ENCODE measurements at places on chromosomes 2 and 18.

- no peak for DNase-seq
Observed at GRCh38 chr2:222038067-222038802, 260.6 kb downstream of the PAX3 start.

GRCh38 chr2:240043279-240043989, 9.9 kb downstream of the OR6B3 start:
- no peak for DNase-seq

DNA sequence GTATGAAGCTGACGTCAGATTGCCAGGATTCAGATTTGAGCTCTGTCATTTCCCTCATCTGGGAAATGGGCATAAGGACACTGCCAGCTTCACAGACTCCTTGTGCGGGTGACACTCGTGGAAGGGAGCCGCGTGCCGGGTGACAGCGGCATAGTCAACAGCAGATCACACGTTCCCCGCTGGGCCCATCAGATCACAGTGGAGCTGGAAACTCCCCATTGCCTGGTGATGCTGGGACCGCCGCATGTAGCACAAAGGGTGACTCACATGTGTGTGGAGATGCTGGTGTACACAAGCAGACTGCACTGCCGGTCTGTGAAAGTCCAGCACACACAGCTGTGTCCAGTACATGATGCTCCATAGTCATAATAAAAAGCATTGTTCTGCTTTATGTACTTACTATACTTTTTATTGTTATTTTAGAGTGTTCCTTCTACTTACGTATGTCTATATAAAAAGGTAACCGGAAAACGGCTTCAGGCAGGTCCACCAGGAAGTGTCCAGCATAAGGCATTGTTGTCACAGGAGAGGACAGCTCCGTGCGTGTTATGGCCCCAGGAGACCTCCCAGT, 31.8 kb downstream of the SALL3 start:
- no peak for DNase-seq

DNA sequence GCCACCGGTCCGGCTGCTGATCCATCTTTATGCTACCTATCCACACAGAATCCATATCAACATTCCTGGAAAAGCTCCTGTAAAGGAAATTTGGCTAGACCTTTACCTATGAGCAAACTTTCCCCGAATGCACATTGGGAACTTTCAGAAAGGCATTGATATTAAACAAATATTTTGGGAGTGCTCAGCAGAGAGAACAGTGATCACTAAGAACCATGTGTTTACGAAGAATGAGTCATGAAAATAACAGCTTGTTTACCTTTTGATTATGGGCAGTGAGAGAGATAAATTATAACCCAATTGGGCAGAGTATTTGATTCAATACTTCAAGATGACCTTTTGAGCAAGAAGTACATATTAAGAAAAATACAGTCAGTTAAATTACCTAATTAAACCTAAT, 189.7 kb upstream of the CDH2 start:
- no peak for DNase-seq

DNA sequence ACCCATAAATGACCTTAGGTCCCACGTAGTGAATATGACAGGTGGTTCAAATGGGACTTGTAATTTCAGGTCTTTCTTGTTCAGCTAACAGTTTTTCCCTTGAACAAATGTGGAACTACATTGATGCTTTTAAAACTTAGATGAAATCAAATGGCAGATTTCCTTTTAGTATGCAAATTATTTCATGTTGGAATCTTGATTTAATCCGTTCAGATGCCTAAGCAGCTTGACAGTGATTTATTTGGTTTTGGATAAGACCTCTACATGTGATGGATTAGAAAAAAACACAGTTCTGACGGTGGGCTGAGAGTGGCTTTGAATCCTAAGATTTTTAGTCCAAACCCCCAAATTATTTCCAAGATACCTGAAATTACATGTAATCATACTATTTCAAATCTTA, 16.9 kb downstream of the SCYGR4 start:
- DNase-seq, result no peak

- no peak for DNase-seq
Observed at GRCh38 chr2:26520148-26520449, 42.2 kb upstream of the OTOF start.

DNA sequence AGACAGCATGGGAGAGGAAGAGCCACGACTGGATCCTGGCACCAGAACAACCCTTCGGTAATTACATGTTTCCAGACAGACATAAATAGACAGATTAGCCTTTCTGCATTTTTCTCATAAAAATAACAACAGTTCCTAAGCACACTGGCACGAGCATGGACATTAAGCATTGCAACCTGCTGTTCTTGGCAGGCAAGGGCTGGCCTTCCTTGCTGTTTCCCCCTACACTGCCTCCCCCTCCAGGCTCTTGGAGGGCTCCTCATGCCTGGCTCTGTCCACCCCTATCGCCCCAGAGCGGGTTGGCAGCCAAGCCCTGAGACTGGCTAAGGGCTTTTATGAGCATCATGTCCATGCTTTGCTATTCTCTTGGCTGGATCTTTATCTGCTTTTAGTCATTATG, 89.6 kb downstream of the TTC32 start:
- no peak for DNase-seq

- DNase-seq, result peak; percentile 36
Observed at GRCh38 chr2:55923091-55923981, at the start of gene EFEMP1. EFEMP1 (minus strand) TSS chr2:55923782; CDS start chr2:55922440, 1,342 bp downstream.

DNA sequence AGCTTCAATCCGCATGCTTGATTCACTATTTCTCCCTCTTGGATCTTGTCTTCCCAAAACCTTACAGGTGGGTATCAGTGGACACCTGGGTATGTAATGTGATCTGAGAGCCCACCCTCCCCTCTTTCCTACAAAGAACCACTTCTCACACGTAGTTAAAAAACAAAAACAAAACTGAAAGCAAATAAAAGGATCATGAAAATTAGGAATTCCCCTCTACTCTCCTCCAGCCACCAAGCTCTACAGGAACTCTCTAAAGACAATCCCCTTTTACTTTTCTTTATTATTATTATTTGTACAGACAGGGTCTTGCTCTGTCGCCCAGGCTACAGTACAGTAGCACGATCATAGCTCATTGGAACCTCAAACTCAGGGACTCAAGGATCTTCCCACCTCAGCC, 40.8 kb upstream of the MYO1B start:
- DNase-seq, result no peak

- DNase-seq, result no peak
Observed at GRCh38 chr2:7572450-7572849, 655.2 kb downstream of the RNF144A start.

DNA sequence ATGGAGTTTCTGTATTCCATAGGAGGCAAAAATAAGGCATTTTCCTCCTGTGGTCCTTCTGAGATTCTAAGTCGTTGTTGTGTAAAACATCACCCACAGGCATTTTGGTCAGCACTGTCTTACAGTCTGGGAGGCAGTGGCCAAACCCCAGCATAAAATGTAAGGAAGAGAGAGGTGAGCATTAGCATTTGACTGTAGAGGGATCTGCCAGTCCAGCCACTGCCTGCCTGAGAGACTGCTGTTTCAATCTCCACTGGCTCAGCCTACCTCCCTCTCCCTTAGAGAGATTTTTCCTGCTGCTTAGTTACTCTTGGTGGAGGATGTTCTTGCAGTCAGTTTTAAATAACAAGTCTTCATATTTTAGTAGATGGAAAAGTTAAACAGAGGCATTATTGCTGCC, 77.0 kb downstream of the ARHGEF33 start:
- DNase-seq, result no peak

GRCh38 chr2:239619369-239619768, 218.5 kb upstream of the HDAC4 start:
- no peak for DNase-seq

GRCh38 chr2:151716721-151717120, 17.6 kb downstream of the NEB start:
- no peak for DNase-seq

- DNase-seq, result no peak
Observed at GRCh38 chr2:1136846-1137245, 186.2 kb downstream of the SNTG2 start.

GRCh38 chr2:24115057-24115456, 8.1 kb downstream of the PFN4 start:
- no peak for DNase-seq

GRCh38 chr2:38141501-38141900, 65.5 kb upstream of the CYP1B1 start:
- DNase-seq, result no peak

DNA sequence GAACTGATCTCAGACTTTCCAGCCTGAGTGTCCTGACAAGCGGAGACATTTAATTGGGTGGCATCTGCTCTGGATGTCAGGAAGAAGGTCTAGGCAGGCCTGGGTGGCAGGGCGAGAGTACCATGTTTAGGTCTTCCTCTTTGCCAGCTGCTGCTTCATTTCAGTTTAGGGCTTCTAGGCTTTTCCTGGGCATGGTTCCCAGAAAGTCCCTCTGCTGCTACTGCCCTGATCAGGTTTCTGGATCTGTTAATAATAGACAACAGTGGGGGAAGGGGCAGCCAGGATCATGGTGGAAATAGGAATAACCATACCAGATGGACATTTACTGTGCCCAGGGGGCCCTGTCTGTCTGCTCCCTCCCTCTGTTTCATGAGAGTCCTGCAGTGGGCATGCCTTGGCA, 2.3 kb upstream of the PLCD4 start:
- no peak for DNase-seq

DNA sequence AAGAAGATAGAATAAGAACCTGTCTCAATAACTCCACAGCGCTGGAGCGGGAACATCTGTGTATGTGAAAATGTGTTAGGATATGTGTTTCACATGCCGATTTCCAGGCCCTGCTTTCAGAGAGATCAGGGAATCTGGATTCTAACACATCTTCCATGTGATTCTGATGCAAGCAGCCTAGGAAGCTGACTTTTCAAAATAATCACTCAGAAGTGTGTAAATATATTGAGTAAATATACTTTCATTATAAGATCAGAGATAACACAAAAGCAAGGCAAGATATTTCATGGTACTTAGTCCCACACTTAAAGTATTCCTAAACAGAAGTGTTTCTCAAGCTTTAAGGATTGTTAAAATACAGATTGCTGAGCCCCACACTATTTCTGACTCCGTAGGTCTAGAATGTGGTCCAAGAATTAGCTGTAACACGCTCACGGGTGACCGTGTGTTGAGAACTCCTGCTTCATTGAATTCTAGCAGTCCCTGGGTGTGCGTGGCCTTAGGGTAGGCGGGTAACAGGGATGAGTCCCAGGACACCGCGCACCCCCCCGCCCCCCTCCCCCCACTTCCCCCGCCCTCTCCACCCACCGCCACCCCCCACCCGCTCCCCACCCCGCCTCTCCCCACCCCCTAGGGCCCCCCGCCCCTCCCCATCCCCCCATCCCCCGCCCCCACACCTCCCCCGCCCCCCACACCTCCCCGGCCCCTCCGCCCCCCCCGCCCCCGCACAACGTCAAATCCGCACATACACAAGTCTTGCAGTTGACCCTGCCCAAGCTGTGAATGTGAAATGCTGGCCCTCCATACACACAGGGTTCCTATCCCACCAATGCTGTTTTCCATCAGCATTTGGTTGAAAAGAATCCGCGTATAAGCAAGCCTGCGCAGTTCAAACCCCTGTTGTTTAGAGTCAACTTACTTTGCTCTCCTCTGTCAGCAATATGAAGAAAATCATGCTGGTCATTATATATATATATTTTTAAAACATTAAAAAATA, 94.2 kb upstream of the SLC39A10 start:
- DNase-seq, result no peak

GRCh38 chr18:10320791-10321190, 133.6 kb upstream of the APCDD1 start:
- DNase-seq, result no peak

- DNase-seq, result no peak
Observed at GRCh38 chr2:4190548-4190947, 487.2 kb downstream of the DCDC2C start.

DNA sequence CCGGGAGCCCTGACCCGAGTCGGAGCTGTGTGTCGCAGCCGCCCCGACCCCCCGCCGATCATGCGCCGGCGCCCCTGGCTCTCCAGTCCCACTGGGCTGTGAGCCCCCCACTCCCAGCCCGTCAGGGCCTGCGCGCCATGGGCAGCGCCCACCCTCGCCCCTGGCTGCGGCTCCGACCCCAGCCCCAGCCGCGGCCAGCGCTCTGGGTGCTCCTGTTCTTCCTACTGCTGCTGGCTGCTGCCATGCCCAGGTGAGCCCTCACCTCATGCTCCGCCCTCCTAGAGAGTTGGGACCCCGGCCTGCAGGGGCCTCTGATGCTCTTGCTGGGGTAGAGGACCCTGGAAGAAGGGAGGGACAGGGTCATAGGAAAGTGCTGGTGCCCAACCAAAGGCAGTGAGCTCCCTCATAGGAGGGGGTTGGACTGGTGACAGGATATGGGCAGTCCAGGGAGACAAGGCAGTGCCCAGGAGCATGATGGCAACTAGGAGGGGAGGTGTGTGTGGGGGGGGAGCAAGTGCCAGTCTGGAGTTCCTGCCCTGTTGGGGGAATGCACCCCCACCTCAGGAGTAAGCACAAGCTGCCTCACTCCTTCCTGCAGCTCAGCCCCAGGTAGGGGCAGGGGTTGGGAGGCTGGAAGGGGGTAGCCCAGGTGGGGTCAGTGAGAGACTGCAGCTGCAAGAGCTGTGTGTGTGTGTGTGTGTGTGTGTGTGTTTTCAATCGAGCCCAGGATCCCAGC, 375 bp downstream of the WNT10A start:
- no peak for DNase-seq

DNA sequence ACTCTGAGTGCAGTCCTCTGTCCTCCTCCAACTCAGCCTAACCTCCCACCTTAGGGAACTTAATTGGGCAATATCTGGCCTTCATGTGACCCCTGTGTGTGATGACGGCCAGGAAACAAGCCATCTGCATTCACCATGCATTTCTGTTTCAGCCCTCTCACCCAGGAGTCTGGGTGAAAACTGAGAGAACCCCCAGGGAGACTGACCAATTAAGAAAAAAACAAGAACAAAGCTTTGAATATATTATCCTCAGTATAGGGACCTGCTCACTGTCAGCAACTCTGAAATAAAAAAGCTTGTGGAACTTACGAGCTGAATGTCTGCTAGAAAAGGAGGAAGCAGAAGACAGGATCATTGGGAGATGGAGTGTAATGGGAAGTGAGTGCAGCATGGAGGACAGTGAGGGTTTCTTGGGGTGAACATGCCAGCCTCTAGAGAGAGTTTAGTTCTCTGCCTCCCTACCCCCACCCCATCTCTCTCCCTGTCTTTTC, 9.5 kb downstream of the MAPRE2 start:
- DNase-seq, result no peak

DNA sequence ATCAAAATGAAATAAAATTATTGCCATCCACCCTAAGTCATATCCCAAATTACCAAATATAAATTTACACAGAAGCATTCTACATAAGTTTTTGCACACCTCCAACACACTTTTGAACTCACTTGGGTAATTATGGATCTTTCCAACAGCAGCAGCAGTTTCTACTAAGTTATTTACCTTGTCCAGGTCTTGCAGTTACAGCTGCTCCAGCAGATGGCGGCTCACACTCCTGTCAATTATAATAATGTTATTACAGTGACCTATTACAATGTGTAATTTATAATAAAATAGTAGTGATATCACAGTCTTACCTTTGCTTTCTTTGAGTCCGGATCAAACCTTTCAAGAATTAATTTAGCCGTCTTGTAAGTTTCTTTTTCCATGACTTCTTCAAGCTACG, 37.9 kb downstream of the LNPK start:
- DNase-seq, result no peak

DNA sequence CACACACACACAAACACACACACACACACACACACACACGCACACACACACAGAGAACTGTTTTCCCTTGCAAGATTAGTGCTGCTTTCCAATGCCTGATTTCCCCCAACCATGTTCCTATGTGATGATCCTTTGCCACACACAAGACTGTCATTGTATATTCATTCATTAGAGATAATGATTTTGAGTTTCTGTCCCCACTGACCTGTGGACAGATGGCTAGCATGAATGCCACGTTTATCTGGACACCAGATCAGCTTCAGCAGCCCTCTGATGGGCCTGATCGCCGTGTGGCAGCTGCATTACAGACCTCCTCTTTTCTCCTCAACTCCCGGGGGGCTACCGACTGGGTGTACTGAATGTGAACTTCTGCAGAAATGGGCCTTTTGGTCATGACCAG, 353.0 kb downstream of the MYCN start:
- no peak for DNase-seq
